ENCODE measurements at places on chromosomes 5 and 9.

- no peak for DNase-seq
These were observed 219.2 kb upstream of the RAI14 start for GRCh38 chr5:34436761-34437501.

GRCh38 chr5:78597068-78597973 is 51.3 kb downstream of the LHFPL2 start:
- no peak for DNase-seq

GRCh38 chr5:139877129-139877597 is 81.6 kb downstream of the PSD2 start:
- no peak for DNase-seq

DNA sequence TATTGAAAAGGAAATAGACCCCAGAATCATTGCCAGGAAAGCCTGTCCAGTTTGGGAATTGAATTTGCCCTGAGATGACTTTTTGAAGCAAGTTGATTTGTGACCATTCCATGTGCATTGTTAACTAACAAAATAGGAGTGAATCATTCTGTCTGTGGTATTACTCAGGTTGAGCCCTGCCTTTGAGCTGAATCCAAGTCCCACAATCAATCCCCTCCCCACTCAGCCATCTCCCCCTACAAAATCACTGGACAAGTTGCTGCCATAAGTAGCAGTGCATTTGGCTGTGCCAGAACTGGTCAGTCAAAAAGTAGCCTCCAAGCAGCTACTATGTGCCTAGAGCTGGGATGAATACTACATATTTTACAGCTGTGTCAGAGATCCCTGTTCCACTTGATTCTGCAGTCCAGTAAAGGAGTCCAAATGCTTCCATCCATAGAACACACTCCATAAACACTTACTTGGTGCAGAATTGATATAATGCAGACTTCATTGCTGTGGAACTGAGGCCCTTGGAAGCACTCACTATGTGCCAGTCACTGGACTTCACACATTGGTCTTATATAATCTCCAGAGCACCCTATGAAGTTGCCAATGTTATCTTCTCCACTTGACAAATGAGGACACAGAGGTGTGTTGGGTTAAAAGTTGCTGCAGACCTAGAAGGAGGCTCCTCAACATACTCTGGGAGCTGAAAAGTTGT is 96.1 kb downstream of the ZNF462 start:
- DNase-seq, result no peak

- no peak for DNase-seq
These were observed 271.2 kb downstream of the SLIT3 start for GRCh38 chr5:169029661-169030274.

DNA sequence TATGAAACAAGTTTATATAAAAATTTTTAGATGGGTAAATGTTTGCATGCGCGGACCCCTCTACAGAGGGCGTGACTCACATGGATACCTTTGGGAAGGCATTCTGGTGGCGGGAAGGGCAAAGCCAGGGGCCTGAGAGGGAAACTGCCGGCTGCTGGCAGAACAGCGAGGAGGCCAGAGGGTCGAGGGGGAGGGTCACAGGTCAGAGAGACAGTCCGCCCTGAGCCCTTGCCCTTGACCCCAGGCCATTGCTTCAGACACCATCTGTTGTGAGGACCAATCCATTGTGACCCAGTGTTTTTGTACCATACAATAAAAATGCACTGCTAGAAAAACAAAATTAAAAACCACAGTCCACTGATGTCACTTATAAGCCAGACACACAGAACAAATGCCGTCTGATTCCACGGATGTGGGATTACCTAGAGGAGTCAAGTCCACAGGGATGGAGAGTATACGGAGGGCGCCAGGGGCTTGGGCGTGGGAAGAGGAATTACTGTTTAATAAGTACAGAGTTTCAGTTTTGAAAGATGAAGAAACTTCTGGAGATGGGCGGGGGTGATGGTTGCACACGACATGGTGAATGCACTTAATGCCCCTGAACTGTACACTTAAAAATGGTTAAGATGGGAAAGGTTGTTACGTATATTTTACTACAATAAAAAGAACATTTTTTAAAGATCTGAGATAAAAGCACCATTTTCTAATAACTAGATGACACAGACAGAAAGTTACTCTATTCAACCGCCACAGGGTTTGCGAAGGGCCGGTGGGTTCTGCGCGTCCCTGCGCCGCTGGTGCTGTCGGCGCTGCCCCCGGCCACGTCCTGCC is 12.0 kb downstream of the BTNL9 start:
- DNase-seq, result no peak

GRCh38 chr9:110115826-110116542 is 92.0 kb downstream of the C9orf152 start:
- DNase-seq, result no peak

DNA sequence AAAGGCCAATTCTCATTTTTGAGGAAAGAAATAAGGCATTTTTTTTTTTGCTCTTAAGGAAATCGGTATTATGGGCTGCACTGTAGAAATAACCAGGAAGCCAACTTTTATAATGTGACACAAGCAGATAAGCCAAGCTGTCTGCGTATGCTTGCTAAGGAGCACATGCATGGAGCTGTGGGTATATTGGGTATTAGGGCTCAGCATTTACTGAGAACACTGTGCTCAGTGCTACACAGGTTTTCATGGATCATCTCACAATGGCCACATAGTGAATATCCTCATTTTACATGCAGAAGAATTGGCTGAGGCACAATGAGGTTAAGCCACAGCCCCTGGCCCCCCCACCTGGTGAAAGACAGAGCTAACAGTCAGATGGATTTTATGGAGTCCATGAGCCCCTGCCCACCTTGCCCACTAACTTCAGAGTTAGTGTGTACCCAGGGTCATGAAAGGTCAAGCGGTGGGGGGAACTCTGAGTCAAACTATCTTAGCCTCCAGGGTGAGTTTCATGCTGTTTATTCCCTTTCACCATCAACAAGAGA is 204.8 kb downstream of the SPATA31A6 start:
- DNase-seq, result no peak

GRCh38 chr9:35616681-35617459 is 1.3 kb downstream of the CD72 start:
- DNase-seq, result no peak

GRCh38 chr9:111807197-111807596 is 12.5 kb upstream of the SHOC1 start:
- no peak for DNase-seq

- no peak for DNase-seq
These were observed 173.0 kb downstream of the MACROH2A1 start for GRCh38 chr5:135225856-135226560.

DNA sequence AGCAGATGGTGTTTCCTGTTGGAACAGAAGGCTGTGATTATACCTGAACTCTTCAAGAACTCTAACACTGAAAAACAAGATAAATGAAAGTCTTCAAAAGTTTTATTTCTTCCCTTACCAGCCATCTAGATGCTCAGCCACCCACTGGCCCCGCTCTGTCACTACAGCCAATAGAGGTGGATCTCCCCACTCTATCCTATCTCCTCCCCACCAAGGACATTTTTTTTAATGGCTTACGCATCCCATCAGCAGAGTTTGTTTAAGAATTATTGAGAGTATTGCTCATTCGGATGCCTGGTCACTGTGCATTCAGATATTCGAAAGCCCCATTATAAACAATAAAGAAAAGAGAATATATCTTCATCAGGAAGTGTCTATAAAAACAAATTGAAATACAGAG is 159.4 kb downstream of the RASEF start:
- DNase-seq, result no peak

DNA sequence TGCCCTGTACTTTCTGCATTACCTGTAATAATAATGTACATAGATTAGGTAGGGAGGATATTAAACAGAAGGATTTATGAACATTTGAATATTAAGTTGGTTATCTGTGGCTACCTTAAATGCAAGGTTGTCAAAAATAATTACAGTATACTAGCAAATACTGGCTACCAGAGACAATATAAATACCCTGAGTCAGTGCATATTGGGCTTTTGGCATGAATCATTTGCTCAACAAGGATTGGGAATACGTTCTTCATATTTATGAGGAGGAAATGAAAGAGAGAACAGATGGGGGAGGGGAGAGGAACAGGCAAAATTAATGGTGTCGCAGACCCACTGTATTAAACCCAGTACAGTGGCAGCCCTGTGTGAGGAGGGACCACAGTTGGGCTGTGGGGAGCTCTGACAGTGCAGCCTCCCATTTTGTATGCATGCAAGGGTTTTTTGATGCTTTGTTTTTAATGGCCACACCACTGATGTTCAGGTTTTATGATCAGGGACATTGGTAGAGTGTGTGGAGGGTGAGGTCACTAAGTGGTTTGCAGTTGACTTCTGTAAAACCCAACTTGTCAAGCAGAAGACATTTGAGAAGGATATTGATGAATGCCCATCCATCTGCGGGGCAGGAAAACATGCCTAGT is 56.9 kb downstream of the MVB12B start:
- DNase-seq, result no peak

- DNase-seq, result no peak
These were observed 147.5 kb downstream of the DAB2IP start for GRCh38 chr9:121798941-121799340.

GRCh38 chr9:17824191-17824590 is 245.3 kb downstream of the SH3GL2 start:
- no peak for DNase-seq

GRCh38 chr5:157175071-157175612 is 5.5 kb upstream of the ITK start:
- DNase-seq, result no peak

DNA sequence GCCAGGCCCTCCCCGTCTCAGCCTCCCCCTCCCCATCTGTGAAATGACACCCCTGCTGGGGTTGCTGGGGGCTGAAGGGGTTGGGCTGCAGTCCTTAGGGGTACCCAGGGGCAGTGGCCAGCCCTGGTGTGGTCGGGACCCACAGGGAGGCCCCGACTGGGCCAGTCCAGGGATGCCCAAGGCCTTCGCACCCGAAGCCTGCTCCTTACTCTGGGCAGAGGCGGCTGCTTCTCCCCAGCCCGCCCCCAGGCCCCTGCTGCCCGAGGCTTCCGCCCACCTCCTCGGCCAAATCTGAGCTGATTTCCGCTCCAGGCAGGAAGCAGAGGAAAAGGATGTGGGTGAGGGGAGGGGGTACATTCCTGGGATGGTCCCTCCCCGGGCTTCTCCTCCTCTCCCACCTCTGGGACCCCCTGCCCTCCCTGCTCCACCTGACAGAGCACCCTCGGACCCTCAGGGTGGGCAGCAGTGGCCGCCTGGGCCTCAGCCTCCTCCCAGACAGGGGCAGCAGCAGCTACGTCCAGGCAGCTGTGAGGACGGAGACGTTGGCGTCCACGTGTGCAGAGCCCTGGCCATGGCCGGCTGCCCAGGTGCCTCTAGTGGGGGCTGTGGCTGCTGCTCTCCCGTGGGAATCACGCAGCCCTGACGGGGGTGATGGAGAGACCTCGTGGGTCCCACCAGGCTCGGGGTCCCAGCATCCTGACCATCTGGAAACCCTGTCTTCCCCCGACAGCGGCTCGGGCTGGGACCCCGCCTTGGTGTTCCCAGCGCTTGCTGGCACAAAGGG is 4.2 kb upstream of the NRARP start:
- no peak for DNase-seq

- no peak for DNase-seq
These were observed 159.9 kb downstream of the GOLPH3 start for GRCh38 chr5:32014096-32014745.

DNA sequence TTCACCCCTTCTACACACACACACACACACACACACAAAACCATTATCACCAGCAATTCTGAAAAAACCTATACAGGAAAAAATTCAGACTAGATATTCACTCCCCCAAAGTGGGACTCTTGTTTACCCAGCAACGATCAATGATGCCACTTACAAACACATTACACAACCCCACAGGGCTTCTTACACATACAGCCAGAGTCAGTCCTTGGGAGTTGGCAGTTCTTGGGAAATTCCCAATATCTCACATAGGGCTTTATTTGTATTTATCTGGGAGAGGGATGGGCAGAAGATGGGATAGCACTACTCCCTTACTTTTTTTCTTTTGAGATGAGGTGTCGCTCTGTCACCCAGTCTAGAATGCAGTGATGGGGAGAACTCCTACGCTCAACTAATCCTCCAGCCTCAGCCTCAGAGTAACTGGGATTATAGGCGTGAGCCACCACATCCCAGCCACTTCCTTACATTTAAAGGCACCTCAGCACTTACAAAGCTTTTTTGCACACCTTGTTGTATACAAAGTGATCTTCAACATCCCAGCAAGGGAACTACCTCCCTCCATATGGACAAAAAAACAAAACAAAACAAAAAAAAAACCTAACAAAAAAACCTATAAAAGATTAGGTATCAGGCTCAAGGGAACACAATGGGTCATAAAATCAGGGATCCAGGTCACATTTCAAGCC is 168.4 kb downstream of the TSSK1B start:
- DNase-seq, result no peak

- DNase-seq, result no peak
These were observed 253.3 kb downstream of the DMAC1 start for GRCh38 chr9:7546261-7546660.

DNA sequence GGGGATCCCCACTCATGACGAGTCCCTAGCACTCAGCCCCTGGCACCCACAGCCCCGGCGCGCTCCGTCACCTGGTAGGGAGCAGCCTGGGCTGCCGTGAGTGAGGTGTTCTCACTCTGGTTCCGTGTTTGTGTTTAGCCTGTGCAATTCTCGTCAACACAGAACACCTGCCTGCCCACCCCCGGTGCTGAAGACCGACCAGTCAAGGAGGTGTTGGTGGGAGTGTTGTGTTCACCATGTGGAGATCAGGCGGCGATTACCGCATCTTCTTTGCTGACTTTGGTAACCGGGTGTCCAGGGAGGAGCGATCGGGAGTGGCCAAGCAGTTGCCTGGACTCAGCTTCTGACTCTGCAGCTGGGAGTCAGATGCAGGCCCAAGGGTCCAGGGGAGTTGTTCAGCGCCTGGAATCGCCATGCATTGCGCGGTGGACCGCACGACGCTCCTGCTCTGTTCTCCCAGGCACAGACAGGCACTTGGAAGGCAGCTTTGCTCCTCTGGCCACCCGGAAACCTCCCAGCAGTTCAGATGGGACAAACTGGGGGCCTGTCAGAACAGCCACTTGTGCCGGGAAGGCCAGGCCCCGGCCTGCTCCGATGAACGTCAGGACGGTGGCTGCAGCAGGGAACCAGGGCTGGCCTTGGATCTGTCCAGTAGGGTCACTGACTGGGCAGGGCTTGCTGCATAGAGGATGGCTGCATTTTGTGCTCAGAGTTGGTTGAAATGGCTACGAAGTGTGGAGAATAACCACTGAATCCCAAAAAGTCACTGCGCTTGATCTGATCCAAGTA is 28.2 kb downstream of the EXOC3 start:
- DNase-seq, result no peak

GRCh38 chr9:27204578-27204977 is 92.4 kb downstream of the EQTN start:
- DNase-seq, result no peak
